ENCODE measurements at places on chromosomes 2 and 18. TPM values are rescaled to one million over a fixed set of nuclear protein-coding genes. Genes with fewer than 3 reads are reported as not detected.

The SAG gene
- not detected for total RNA-seq

The LOXHD1 gene
- not detected for total RNA-seq

The RAPH1 gene
- 5.7 TPM for total RNA-seq

The PLEK gene
- not detected for total RNA-seq

The PSMA8 gene
- not detected for total RNA-seq

The UGT1A7 gene
- 6.0 TPM for total RNA-seq

The PRSS56 gene
- total RNA-seq, result 0.16 TPM

The TRIB2 gene
- 0.19 TPM for total RNA-seq

The RAMP1 gene
- total RNA-seq, result not detected

The SCN3A gene
- total RNA-seq, result not detected

The KDM3A gene
- 24.2 TPM for total RNA-seq

The NEB gene
- 0.18 TPM for total RNA-seq

The PCARE gene
- not detected for total RNA-seq

The UGT1A6 gene
- 1.3 TPM for total RNA-seq
